ENCODE measurements at places on chromosomes 1 and 21.

DNA sequence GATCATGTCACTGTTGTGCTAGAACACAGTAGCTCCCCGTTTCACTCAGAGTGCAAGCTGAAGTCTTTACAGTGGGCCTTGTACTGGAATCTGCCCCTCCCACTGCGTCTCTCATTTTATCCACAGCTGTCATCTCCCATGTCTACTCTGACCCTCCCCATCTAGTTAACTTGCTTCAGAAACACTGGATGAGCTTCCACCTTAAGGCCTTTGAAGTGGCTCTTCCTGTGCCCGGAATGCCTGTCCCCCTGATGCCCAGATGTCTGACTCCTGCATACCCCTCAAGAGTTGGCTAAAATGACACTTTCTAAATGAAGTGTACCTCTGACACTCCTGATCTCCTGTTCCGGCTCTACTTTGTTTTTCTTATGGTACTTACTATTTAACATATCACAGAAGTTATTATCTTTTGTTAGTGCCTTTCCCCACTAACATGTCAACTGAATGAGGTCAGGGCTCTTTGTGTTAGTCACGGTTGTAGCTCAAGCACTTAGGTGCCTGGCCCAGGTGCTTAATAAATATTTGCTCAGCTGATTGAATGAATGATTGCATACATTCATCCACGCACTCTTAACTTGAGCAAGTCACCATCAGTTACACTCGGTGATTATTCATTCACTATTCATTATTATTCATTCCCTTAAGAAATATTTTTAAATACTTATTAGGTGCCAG is 13.3 kb downstream of the ARV1 start:
- DNase-seq: no peak

DNA sequence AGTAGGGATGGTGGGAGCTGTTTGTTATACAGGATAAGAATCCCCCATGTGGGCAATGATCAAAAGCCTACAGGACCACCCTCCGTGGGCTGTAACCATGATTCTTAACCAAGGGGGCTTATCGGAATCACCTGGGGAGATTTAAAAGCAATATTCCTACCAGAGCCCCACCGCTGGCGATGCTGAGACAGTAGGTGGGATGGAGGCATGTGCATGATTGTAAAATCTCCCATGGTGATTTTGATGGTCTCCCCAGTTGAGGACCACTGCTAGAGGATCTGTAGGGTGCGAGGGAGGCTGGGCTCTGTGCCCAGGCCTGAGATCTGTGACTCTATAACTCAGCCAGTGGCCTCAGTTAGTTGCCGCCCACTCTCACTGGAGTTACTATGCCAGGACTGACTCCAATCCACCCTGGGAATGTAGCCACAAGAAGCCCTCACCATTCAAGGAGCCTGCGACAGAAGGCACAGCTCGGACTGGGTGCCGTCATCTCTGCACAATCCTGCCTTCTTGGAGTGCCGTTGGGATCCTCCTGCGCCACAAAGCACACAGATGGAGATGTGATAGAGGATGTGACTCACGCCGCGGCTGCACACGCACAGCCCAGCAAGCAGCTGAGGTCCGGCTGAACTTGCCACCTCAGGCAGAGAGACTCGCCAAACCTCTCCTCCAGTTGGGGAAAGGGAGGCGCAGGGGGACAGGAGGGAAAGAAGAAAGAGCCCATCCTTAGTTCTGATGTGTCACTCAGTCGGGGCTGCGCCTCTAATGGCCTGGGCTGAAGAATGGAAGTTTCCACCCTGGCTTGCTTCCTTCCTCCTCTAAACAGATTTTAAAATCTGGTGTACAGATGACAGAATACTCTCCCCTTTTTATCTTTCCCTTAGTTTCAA is 26.5 kb downstream of the AKNAD1 start:
- DNase-seq: no peak

- DNase-seq: no peak
These were observed 35.1 kb downstream of the ZNF281 start for GRCh38 chr1:200374569-200375295.

GRCh38 chr1:190193508-190194115 is 284.1 kb downstream of the BRINP3 start:
- no peak for DNase-seq

- DNase-seq: no peak
These were observed 22.6 kb downstream of the ANKRD13C start for GRCh38 chr1:70331962-70332361.
